ENCODE measurements at places on chromosomes 12 and 14. TPM values are rescaled to one million over a fixed set of nuclear protein-coding genes. Genes with fewer than 3 reads are reported as not detected.

Gene OTX2
- not detected for total RNA-seq

Gene DNAH10
- total RNA-seq, result 0.73 TPM

Gene TMEM233
- 1.2 TPM for total RNA-seq

Gene TSPAN9
- 299 TPM for total RNA-seq

Gene DLGAP5
- 0.08 TPM for total RNA-seq

Gene OR4K5
- total RNA-seq, result not detected

Gene GNB3
- total RNA-seq, result 9.7 TPM

Gene LALBA
- not detected for total RNA-seq

Gene KCNJ8
- total RNA-seq, result 38.0 TPM

Gene MMP17
- total RNA-seq, result 0.78 TPM

Gene MGST1
- 7.3 TPM for total RNA-seq

Gene SLC38A4
- not detected for total RNA-seq

Gene PLA2G1B
- total RNA-seq, result not detected

Gene KIF26A
- 6.8 TPM for total RNA-seq

Gene SLC25A21
- 0.24 TPM for total RNA-seq

Gene SOAT2
- not detected for total RNA-seq

Gene SAV1
- total RNA-seq, result 25.3 TPM

Gene KCNA5
- 3.2 TPM for total RNA-seq

Gene DNAJC22
- total RNA-seq, result 0.70 TPM

Gene ERP27
- 0.11 TPM for total RNA-seq

Gene CDK17
- 22.9 TPM for total RNA-seq

Gene DHH
- total RNA-seq, result 1.6 TPM

All from cardiac septum (tissue), 1 donor.